Activated CD4-positive, alpha-beta T cell treated with anti-CD3 and anti-CD28 coated beads for 1 hour (primary cell): ENCODE measurements at places on chromosomes 3 and 15.

DNA sequence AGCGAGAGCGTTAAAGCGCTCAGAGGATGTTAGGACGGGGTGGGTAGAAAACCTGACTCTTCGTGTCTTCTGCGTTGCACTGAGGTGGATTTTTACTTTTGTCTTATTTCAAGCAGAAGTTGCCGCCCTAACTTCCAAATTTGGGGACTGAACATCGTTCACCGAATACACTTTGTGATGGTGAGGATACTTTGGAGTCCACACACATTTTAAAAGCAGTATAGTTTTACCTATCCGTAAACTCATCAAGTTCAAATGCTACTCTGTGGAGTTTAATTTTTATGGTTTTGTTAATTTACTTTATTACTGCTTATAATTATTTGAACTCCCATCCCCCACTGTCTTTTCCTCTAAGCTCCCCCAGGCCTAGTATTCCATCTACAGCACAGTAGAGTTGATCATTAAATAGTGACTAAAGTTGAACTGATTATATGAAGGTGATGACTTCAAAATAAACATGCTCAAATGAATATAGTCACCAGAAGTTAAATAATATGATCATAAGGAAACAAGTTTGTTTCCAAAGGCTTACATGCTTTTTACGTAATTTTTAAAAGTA lies 617 bp upstream of the EOGT start:
- no peak for DNase-seq

DNA sequence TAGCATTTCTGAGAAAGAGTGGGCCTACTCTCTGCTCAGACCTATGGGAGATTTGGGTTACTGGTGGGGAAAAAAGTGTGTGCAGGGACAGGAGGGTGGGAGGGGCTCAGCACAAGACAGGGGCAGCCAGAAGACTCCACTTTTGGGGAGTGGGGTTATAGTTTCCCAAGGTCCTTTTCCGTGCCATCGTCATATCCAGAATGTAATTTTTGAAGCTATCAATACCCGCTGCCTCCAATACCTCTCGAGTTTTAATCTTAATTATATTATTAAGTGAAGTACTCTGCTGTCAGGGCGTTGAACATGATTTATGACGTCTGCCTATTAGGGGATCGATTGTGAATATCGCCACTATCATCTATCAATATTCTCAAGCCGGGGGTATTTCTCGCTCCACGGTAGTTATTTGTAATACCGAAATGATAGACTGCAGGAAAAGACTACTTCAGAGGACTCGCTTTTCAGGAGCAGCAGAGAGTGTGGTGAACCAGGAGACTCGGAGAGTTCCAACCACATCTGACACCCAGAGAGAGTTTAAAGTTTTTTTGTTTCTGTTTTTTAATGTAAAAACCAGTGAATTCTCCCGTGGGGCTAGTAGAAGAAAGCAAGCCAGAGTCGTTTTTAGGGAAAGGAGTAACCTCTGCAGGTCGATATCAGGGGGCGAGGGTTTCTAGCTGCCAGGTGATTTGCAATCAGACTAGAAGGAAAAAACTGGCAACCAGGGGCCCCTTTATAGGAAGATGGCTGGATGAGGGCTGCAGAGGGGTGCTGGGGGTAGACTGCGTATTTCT lies 20.6 kb downstream of the NR2F2 start:
- DNase-seq, result no peak

GRCh38 chr3:88101142-88101541 lies 42.1 kb downstream of the ZNF654 start:
- no peak for DNase-seq

DNA sequence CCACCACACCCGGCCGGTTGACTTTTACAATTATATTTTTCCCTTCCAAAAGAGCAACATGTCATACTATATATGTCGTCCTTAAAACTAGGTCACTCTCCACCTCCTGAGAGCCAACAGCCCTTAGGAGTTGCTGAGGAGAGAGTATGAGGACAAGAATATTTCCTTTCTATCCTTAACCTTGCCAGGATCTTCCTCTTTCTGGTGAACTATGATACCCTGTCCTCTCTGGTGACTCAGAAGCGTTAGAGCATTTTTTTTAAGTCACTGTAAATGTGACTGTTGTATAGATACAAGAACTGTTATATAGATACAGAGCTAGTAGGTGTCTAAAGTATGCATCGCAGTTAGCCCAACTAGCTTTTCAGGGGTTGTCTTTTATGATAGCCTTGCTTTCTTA lies 33.7 kb upstream of the MTHFS start:
- no peak for DNase-seq

GRCh38 chr3:97235611-97236315 lies 421.4 kb downstream of the EPHA6 start:
- DNase-seq, result no peak

GRCh38 chr3:141737093-141737492 lies 1.0 kb upstream of the RNF7 start:
- DNase-seq, result no peak
